ENCODE measurements at places on chromosomes 16 and 17.

GRCh38 chr17:81888988-81889595 lies 2.3 kb downstream of the ALYREF start:
- no peak for DNase-seq

GRCh38 chr17:45722161-45722560 lies 62.0 kb upstream of the CRHR1 start:
- DNase-seq = no peak

GRCh38 chr17:57995076-57995956 lies 7.3 kb upstream of the VEZF1 start:
- no peak for DNase-seq

DNA sequence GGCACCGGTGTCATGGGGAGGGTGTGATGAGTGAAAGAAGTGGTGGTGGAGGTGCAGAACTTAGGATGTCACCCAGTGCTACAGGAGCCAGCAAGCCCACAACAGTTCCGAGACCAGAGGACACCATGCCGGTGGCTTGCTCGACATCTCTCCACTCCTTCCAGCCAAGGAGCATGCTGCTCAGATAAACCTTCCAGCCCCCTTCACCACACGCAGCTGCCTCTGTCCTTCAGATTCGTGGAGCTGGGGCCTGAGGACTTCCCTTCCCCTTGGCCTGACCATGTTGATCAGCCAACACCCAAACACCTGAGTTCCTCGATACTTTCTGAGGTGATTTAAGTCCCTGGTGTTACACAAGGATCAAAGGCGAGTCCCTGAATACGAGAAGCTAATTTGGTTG lies 188.8 kb upstream of the FOXF1 start:
- DNase-seq = no peak

GRCh38 chr16:88570691-88571092 lies 489 bp downstream of the ZC3H18 start:
- DNase-seq = no peak

DNA sequence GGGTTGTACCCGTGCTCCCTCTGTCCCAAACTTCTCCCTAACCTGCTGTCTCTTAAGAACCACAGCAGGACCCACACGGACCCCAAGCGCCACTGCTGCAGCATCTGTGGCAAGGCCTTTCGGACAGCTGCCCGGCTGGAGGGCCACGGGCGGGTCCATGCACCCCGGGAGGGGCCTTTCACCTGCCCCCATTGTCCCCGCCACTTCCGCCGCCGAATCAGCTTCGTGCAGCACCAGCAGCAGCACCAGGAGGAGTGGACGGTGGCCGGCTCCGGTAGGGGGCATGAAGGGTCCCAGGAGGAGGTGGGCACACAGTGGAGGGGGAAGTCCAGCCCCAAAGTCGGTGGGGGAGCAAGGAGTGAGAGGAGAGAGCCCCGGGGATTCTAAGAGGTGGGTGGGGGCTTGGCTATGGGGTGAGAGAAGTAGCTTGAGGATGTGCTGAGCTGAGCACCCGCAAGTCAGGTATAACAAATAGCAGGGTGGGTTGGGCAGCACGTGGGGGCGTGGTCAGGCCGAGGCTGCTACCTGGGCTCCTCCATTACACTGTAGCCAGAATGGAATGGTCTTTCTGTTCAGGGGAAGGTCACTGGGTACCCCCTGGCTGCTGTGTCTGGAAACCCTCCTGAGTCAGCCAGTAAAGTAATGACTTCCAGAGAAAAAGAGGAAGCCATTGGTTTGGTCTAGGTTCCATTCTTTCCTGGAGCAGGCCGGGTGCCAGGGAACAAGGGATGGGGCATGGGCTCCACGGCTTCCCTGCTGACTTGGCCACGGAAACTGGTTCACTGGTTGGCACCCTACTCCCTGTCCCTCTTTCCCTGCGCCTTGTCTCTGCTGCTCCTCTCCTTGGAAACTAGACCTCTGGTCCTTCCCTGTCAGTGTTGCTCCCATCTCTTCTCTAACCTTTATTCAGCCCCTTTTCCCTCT lies 7.1 kb downstream of the PRSS53 start:
- no peak for DNase-seq

GRCh38 chr17:67137026-67137370 lies 92.6 kb downstream of the CACNG1 start:
- DNase-seq = no peak
